ENCODE measurements at places on chromosomes 5 and 9. TPM values are rescaled to one million over a fixed set of nuclear protein-coding genes. Genes with fewer than 3 reads are reported as not detected.

DNA sequence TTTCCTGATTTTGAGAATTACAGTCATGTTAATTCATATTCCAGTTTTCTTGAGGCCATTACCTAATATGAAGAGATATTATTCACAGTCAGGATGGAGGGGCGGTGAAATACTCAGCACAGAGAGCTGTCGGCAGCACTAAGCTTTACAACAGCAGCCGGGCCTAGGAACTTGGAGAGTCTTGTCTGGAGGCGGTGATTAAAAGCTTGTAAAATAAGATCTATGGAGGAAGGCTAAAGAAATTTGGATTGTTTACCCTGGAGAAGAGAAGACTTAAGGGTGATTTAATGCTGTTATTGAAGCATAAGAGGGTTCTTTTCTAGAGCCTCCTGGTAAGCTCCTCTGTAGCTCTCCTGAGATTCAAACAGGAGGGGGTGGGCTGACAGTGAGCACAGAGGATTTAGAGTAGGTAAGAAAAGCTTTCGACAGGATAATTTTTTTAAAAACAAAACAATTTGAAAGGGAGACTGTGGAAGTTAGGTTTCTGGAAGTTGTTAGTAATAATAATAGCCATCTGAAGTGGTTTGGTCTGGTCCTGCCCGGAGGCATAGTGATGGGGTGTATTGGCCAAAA lies 406.3 kb upstream of the ADAMTSL1 start:
- no peak for DNase-seq

DNA sequence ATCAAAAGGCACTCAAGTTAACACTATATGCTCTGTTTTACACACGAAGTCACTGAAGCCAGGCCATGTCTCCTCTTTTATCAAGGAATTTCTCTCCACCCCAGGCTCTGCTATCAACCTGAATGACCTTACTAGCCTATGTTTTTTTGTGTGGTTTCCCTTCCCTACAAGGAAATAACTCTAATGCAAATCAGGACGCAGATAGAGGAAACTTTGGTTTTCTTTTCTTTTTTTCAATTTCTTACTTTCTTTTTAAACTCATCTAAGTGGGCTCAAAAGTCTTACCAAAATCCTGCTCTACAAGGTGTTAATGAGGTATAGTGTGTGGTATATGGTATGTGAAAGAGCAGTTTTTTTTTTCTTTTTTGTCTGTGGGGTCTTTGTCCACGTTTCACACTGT lies 5.5 kb upstream of the SLC46A2 start:
- DNase-seq = no peak

GRCh38 chr5:92890841-92891244 lies 690.2 kb downstream of the NR2F1-AS1 start:
- no peak for DNase-seq

DNA sequence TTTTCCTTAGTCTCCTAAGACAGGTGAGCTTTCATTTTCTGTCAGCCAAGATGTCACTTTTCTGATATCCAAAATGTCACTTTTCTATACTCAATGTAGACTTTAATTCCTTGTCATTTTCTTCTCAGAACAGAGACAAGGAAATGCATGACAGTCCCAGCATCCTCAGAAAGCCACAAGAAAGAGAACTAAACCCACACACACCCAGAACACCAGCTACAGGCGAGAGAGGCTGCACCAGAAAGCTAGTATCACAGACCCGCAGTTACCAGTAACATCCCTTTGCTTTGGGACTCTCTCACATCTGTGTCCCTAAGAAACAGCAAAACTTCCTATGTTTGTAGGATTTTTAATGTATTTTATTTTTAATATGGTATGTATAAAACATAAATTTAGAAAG lies 17.1 kb downstream of the TRMO start:
- peak; percentile 53 for DNase-seq

GRCh38 chr5:135851186-135851914 lies 16.9 kb downstream of the SLC25A48 start:
- no peak for DNase-seq

GRCh38 chr5:16666130-16666882 lies 49.5 kb upstream of the RETREG1 start:
- DNase-seq = no peak

GRCh38 chr9:126474786-126475485 lies 138.8 kb upstream of the LMX1B start:
- no peak for DNase-seq

DNA sequence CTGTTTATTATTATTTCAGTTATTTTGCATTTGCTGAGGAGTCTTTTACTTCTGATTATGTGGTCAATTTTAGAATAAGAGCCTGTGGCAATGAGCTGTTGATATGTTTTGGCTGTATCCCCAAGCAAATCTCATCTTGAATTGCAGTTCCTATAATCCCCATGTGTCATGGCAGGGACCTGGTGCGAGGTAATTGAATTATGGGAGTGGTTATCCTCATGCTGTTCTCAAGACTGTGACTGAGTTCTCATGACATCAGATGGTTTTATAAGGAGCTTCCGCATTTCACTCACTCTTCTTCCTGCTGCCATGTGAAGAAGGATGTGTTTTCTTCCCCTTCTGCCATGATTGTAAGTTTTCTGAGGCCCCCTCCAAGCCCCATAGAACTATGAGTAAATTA lies 114.9 kb upstream of the SLCO6A1 start:
- no peak for DNase-seq

DNA sequence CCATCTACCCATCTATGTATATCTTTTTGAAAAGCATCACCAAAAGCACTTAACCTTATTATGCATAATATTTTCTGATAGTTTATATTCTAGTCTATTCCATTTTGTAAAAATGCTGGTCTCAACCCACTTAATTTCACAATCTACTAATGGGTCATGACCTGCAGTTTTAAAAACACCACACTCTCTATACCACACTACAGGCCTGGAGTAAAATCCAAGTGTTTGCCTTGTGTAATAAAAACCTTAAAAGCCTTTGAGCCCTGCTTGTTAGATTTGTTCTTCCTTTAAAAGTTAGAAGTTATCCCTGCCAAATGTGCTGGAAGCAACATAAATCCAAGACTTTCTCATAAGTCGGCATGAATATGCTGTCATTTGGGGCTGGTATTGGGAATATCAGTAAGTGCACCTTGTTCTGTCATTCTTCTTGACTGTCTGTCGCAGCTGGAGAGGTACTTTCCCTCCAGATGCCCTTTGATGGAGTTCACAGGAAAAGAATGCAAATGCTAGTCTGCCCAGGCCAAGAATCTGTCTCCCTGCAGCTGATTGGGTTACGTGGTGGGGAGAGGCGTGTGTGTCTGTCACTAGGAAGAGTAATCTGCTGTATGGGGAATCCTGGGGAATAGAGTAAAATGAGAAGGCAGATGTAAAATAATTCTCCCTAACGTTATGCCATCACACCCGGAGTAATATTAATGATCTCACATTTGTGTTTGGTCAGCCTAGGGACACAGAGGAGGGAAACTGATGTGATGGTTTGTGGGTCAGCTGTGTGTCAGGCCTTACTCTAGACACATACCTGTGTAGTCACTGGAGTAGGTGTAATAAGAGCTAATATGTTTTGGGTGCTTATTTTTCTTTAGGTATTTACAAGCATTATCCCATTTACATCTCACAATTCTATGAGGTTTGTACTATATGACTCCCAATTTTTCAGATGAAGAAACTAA lies 79.4 kb downstream of the ZNF366 start:
- DNase-seq = no peak

DNA sequence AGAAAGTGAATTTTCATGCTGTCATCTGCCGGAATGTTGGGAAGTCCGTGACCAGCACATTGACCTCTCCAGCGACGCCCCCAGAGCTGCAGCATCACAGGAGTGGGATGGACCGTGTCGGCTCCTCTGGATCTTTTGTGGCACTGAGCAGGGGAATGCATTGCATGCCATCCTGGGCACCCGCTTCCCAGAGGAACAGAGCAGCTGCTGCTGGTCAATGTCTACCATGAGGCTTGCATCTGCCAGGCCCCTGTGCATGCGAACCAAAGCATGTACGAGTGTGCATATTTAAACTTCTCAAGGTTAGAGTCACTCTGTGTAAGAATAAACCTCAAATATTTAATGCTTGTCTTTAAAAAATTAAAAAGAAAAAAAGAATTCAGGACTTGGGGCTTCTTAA lies 414.8 kb downstream of the GADD45G start:
- no peak for DNase-seq

DNA sequence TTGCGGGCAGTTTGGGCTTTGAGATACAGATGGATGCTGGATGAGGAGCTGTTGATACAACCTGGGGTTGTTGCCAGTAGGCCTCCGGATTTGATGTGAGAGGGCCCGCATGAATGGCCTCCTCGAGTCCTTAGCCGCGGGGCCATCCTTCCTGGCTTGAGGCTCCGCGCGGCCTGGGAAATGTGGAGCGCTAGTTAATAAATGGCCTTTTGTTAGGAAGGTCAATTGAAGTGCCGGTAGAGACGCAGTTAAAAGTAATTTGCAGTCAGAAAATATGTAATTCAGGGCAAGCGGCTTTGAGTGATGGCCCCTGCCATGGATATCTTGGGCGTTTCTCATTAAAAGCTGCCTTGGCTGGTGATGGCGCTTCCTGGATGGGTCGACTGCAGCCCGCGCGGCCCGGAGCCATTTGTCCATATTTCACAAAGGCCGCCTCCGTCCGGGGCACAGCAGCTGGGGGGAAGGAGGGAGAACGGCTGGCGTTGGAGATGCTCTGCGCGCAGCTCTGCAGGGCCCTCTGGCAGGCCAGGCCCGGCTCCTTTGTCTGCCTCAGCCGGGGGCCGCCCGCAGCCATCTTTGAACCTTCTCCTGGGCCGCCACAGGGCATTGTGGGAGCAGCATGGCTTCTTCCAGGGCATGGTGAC lies 11.2 kb downstream of the MVB12B start:
- DNase-seq = no peak

DNA sequence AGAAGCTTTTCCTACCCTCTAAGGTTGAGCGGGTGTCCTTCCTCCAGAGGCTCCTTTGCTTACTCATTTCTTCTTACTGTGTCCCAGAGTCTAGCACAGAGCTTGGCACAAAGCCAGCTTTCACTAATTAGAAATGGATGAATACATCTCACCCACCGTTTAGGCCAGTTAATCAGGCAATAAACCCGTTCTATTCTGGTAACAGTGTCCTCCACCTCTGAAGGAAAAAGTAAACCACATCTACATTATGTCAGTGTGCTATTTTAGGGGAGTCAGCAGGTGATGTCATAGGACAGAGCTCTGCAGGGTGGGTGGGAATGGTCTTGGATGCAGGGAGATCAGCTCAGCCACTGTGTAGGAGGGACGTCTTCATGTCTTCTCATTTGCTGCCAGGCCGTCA lies 109.2 kb downstream of the OSTF1 start:
- DNase-seq = no peak

DNA sequence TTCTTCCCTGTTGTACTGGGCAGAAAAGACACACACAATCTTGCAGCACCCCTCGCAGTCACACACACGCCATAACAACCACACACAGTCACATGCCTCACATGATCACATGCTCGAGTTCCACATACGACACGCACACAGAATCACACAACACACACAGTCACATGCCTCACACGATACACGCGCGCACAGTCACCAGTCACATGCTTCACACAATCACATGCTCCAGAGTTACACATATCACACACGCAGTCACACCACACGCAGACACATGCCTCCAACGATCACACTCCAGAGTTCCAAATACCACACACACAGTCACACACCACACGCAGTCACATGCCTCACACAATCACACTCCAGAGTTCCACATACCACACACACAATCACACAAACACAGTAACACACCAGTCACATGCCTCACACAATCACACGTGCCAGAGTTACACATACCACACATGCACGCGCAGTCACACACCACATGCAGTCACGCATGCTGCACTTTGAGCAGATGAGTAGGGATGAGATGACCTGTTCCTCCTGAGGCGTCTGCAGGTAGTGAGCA lies 49.0 kb upstream of the LRRC14B start:
- DNase-seq = no peak

- no peak for DNase-seq
Measured at GRCh38 chr9:83007521-83008300, 55.2 kb downstream of the RASEF start.

GRCh38 chr5:36435516-36435915 lies 133.8 kb upstream of the RANBP3L start:
- DNase-seq = no peak

GRCh38 chr5:75951158-75951557 lies 132.0 kb upstream of the SV2C start:
- DNase-seq = no peak

GRCh38 chr9:110828264-110828663 lies 159.7 kb downstream of the MUSK start:
- no peak for DNase-seq

DNA sequence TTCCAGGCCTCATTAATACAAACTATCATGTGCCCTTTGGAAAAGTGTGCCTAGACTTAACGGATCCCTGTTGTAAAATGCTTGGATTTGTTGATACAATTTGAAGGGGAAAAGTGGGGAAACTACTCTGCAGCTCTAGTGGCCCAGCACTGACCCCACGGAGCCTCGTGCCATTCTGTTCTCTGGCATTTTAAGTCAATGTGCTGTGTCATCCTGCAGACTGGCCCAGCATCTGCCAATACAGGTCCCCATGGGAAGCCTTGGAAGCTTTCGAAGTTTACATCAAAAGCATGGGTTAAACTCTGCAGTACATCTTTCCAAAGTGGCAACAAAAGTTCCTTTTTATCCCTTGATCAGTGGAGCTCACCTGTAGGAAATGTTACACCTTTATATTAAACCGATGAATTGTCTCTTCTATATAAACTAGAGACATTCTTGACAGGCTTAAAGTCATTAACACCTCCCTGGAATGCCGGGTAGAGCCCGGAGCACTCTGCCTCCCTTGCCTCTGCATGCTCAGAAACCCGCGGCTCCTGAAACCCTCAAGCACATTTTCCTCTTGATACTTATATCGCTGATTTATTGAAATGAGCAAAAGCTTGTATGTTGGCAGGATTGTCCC lies 596.0 kb upstream of the ADAMTS16 start:
- DNase-seq = no peak

GRCh38 chr9:136657974-136658848 lies 4.5 kb upstream of the EGFL7 start:
- DNase-seq = no peak

DNA sequence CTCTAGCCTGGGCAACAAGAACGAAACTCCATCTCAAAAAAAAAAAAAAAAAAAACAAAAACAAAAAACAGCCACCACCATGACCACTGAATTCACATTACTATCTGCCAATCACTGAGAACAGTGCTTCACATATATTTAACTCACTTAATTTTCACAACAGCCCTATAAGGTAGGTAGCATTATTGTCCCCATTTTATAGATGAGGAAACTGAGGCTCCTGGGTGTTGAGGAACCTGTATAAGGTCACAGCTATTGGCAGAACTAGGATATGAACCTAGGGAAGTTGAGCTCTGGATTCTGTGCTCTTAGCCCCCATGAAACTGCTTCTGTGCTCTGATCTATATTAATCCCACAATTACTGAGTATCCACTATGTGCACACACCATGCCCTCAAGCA lies 283.7 kb downstream of the CRB2 start:
- DNase-seq = no peak

- DNase-seq = no peak
Measured at GRCh38 chr9:89398621-89399020, 80.3 kb downstream of the SECISBP2 start.

- no peak for DNase-seq
Measured at GRCh38 chr5:180212363-180213255, 3.6 kb upstream of the RASGEF1C start.

PTGS1 gene
- 0.54 TPM for total RNA-seq

PAEP gene
- not detected for total RNA-seq

GOLM1 gene
- total RNA-seq = 10.1 TPM

CTXN3 gene
- not detected for total RNA-seq

BNIP1 gene
- total RNA-seq = 22.6 TPM

QRFP gene
- not detected for total RNA-seq
